ENCODE measurements at places on chromosomes 6 and 20.

DNA sequence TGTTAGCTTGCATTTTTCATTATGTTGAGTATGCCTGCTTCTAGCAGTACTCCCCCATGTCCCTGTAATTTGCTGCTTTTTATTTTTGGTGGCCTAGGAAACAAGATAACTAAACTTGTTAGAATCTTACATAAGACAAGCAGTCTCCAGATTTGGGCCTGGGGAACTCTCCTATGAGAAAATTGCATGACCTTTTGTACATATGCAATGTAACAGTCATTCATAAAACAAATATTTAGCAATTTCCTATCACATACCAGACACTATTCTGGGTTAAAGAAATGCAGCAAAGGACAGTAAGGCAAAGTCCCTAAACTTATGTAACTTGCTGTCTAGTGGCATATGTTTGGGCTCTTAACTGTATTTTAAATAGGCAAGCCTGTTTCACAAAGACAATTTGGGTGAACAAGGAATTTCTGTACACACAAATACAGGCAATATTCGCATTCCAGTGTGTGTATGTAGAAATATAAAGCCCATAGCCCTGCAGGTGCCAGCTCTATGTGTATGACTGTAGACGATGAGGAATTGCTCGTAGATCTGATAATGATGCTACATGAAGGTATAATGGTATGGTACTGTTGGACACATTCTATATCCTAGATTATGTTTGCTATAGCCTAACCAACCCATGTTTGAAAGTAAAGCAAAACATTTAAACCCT lies 305.2 kb upstream of the CITED2 start:
- DNase-seq = peak; percentile 52

DNA sequence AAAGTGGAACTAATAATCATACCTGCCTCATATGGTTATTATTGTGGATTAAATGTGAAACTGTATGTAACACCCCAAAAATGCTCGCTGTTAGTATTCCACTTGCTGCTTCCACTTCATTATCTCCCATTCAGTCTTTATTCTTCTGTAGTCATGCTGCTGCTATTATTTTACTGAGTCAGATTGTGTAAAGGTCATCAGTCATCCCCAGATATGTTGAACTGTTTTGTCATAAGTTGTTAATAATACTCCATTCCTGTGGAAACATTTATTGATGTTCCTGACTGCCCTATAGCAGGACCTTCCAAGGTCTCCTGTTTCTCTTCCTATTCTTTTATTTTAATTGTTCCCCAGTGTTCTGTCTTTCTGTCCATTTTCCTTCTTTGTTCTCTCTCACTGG lies 1148.3 kb downstream of the EPHA7 start:
- no peak for DNase-seq

DNA sequence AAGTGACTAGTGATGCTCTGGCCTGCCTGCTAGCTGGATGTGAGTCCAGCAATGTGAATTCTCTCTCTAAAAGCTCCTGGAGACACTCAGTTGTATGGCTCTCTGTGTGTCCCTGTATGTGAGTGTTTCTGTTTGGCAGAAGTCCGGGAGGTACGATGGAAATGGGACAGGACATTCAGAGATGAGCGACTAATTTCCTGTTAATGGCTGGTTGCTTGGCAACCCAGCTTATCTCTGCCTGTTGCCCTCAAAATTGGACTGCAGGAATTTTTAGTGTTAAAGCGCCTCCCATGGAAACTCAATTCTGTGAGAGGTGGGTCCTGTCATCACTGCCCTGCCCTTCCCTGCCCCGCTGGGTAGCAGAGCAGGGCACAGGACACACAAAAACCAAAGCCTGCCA lies 136.8 kb upstream of the LRFN2 start:
- peak; percentile 38 for DNase-seq

DNA sequence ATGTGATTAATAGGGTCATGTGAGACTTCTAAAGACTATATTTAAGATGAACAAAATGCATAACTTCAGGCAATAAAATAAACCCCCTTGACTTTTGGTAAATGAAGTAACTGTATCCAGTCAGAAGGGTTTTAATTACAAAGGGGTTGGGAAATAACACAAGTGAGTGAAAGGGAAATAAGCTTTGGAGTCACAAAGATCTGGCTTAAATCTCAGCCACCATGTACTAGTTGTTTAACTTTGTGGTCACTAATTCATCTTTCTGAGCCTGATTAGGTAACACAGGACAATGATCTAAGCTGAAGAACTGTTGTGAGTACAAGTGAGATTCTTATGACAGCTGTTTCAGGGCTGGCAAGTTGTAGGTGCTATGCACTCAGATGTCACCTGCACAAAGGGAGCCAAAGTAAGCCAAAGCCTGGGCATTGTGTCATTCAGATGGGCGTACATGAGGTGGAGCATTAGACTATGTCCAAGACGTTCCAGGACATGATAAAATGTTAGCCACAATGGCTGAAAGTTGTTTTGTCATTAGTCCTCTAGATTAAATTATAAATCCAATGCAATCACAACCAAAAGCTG lies 13.8 kb downstream of the TOMM34 start:
- DNase-seq = peak; percentile 25

GRCh38 chr6:121597654-121598053 lies 162.2 kb downstream of the GJA1 start:
- DNase-seq = peak; percentile 9

DNA sequence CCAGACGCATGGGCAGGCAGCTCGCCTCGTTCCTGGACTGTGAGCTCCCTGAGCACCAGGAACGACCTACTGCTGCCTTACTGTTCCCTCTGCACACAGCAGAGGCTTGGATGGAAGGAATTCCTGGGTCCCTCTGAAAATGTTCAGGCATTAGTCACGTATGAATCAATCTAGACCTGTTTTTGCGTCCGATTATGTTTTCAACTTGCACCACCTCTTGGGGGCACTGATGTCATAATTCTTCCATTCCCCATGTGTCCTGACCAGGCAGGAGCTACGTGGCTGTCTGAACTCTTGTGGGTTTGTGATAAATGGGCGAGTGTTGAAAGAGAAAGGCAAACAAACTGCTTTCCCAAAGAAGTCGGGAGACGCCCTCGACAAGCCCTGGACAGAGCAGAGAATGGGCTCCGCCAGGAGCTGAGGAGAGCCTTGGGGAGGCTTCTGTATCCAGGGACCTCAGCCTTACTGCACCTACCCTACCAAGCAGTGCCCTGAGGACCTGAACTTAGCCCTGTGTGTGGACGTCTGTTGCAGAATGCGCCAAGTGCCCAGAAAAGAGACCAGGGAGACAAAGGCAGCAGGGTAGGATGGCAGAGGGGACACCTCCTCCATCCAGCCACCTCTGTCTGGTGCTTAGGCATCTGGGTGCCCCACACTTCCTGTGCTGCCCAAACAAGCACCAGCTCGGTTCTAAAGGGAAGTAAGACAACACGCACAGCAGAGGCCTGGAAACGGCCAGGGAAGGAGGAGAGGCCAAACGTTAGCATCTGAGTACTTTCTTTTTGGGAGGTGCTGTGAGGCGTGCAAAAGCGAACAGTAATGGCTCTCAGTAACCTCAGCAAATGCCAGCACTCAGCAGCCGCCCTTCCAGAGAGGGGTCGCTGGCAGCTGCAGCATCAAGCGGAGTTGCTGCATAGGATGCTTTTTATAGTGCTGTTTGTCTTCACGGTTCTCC lies 124.2 kb downstream of the LY86 start:
- peak; percentile 97 for DNase-seq

DNA sequence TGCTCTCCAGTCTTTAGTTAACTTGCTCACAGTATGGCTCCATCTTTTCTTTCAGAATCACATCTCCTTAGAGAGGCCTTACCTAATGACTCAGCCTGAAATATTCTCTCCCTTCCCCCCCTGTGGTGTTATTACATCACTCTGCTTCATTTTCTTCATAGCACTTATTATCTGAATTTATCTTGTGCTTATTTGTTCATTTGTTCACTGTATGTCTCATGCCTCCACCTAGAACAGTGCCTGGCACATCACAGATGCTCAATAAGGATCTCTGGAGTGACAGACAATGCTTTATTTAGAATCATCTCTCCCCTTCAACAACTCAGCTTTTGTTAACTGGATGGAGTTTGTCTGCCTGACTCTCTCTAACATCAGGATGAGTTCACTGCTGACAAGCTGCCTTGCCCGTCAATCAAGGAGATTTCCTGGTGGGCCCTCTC lies 96.6 kb upstream of the MAN1A1 start:
- peak; percentile 57 for DNase-seq

DNA sequence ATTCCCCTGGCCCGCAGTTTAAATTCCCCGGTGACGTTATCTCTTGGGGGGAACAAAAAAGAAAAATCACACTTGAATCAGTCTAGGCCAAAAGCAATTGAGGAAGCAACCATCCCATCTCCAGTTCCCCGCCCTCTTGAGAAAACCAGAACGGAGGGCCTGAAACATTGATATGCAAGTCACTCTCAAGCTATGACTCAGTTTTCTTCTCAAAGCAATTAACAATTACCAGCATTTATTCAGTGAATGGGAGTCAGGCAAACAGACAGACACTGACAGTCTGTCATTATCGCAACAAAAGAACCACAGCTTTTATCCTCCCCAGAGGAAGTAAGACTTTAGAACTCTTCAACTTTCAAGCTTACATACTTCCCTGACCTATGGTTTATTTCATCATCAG lies 100.9 kb downstream of the OPRM1 start:
- no peak for DNase-seq

GRCh38 chr6:120951258-120951657 lies 383.0 kb downstream of the TBC1D32 start:
- no peak for DNase-seq

DNA sequence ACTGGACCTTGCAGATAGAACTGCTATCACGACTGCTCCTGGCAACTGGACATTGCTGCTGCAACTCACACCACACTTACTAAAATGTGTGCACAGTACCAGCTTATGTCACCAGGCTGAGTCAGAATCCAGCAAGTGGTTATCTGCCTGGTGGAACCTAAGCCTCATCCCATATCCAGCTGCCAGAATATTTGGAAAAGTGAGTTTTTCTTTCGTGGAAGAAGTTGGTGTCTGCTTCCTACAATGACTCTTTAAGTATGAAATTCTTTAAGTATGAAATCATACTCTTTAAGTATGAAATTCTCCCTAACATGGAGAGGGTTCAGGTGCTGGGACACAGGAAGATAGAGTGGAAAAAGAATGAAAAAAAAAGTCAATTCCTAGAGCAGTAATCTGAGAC lies 16.4 kb upstream of the POLR1H start:
- peak; percentile 37 for DNase-seq

DNA sequence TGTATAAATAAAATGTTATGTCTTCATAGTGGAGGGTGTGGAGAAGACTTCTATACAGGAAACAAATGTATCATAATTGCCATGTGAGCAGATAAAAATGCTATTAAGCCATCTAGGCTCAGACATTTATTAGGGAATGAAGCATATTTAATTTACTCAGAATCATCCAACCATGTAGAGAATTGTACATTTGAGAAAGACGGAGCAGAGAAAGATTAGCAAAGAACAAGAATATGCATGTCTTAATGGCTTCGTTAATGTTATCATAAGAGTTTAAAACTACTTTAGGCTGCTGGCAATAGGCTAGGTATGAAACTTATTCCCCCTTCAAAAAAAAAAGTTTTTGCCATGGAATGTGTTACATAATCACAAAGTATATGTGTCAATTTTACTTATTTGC lies 6.1 kb downstream of the ANKRD6 start:
- DNase-seq = no peak

DNA sequence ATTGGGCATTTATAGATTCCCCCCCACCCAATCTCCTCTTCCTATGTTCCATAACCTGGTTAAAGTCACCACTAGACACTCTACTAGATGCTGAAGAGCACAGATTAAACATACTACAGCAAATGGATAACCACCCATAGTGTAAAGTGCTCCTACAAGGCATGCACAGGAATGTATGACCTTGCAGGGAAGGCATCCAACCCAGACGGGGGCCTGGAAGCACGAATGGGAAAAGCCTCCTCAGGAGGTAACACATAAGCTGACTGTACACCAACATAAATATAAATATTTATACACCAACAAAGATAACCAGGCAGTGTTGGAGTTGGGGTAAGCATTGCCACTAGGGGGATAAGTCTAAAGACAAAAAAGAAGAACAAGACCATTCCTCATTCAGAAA lies 691.7 kb downstream of the GRIK2 start:
- DNase-seq = peak; percentile 44

Measured in mesenchymal stem cell (in vitro differentiated cells and primary cell).